ENCODE measurements at places on chromosomes 11 and 22.

GRCh38 chr22:30720263-30720837 lies 25.7 kb downstream of the OSBP2 start:
- no peak for DNase-seq

DNA sequence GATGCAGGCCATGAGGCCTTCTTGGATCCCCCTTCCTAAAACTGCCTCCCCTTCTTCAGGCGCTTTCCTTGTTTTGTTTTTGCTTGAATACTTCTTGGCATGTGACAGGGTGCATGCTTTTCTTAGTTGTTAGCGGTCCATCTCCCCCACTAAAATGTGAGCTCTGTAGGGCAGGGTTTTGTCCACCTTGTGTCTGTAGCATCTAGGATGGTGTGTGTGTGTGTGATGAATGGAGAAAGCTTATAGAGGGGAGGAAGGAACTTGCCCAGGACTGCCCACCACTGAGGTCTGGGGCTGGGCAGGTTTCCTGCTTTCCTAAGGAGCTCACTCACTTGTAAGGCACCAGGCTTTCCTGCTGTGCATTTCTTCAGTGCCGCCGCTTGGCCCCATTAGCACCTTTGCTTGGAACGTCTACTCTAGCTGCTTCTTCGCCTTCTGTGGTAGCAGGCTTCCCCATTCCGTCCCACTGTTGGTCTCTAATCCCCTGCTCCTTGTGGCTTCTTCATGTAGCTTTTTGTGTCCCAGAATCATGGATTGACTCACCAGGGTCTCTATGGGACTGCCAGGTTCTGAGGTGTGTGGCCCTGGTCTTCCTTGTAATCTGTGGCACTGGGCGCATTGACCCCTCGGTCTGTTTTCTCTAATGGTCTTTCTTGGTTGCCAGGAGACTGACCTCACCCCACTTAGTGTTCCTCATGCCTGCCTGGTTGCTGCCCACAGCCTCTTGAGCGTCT lies 3.3 kb downstream of the DGCR8 start:
- DNase-seq: no peak

- no peak for DNase-seq
These were observed 104.7 kb upstream of the GUCY1A2 start for GRCh38 chr11:107123022-107123421.

GRCh38 chr22:35621451-35621850 lies 4.3 kb upstream of the MB start:
- DNase-seq: no peak

DNA sequence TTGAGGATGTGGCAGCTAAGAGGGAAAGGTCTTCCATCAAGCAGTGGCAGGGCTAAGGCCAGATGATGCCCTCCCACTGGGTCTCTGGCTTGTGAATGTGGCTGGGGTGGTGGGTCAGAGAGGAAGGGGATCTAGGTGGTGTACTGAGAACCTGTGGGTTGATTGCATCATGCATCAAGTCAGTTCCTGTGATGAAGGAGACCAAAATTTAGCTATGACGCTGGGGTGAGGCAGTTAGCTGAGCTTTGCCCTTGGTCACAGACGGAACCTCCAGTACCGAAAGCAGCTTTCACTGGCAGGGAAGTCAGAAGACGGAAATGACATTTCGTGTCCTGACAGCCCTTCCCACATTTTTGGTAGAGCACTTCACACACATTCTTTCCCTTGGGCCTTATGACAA lies 20.7 kb downstream of the ATG16L2 start:
- DNase-seq: no peak

- no peak for DNase-seq
These were observed 129.9 kb upstream of the TTC12 start for GRCh38 chr11:113184498-113184897.

DNA sequence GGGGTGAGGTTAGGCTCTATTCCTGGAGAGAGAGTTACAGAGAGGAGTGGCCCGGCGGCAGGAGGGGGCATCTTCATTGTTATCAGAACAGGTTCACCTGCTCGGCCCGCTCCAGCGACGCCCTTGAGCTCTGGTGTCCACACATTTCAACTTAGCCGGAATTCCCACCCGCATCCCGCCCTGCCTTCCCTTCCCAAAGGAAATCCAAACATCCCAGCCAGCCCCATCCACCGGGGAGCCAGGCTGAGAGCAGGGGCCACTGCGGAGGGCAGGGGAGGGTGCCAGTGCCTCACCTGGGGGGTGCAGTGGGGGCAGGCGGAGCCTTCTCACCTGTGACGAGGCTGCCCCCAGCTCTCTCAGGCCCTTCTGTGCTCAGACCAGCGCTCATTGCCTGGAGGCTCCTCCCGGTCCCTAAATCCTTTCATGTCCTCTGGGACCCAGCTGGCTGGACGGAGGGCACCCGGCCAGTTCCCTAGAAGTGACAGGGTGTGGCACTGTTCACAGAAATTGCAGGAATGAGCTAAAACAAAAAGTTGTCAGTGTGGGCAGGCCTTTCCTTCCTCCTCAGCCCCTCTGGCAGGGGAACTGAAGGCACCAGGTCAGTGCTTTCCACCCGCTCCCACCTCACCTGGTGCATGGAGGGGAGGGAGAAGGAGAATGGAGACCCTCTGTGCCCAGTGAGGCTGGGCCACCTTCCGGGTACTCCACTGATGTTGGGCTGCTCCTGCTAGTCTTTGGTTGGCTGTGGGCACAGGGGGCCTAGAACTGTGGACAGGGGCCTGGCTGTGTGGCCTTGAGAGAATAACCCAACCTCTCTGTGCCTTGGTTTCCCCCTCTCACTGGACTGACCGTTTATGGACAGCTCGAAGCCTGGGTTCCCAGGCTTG lies 2.2 kb upstream of the MRGPRG start:
- DNase-seq: no peak

- DNase-seq: no peak
These were observed 35.6 kb downstream of the RTL6 start for GRCh38 chr22:44462246-44463010.

- DNase-seq: no peak
These were observed 39.1 kb upstream of the LIPT2 start for GRCh38 chr11:74532501-74533246.

DNA sequence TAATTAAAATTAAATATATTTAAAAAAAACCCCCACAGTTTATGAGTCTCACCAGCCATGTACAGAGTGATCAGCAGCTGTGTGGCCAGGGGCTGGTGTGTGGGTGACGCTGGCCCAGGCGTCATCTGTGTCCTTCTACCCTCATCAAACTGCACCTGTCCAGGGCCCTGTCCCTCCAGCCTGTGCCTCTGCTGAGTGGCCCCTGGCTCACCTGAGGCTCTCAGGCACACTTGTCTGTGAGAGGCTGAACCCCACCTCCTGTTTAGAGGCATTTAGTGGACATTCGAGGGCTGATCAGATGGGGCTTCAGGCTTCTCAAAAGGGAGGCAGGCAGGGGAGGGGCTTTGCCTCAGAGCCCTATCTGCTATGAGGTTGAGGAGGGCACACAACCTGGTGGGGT lies 29.9 kb upstream of the SMIM38 start:
- no peak for DNase-seq

- DNase-seq: no peak
These were observed 309.1 kb downstream of the SWAP70 start for GRCh38 chr11:9972989-9973388.

DNA sequence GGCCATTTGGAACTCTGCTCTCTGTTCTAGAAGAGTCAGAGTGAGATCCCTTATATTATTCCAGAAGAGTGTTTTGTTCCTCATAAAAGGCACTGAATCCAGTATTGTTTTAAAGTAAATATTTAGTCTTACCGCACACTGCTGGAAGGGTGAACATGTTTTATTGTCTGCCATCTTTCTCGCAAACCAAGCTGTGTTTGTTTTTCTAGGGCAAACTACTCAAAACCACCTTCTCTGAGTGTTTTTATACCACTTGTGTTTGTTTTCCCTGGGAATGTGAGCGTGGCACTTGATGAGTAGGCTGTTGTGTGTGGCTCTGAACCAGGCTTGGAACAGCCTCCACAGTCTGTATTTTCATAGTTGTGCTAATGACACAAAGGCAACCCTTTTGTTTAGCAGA lies 89.8 kb downstream of the DBX1 start:
- DNase-seq: no peak

GRCh38 chr11:76415073-76415472 lies 29.7 kb upstream of the EMSY start:
- no peak for DNase-seq

DNA sequence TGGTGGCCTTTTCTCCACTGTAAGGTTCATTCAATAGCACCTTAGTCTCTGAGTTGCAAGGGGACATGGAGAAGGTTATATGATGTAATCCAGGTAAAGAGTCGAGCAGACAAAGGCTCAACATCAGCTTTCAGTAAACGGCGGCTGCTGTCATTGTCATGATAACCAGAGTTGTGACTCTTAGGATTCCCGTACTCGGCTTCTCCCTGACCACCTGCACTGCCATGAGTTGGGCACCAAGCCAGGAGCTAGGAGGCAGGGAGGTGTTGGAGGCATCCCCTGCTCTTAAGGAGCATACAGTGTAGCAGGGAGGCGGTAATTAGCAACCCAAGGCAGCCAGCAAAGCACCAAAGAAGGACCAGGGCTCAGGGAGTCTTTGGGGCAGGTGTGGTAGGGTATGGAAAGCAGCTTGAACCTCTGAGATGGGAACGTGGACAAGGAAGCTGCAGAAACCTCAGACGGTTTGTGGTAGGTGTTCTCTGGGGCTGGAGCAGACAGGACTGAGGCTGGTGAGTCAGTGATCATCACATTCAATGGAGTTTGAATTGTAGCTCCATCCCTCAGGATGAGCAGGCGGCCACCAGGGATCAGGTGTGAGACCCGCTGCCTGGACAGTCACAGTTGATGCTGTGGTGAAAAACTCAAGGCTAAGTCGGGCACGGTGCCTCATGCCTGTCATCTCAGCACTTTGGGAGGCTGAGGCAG lies 31.7 kb downstream of the LIF start:
- DNase-seq: no peak

- DNase-seq: no peak
These were observed 367 bp upstream of the MMP11 start for GRCh38 chr22:23772315-23772648.

GRCh38 chr11:122709039-122709760 lies 53.7 kb downstream of the UBASH3B start:
- no peak for DNase-seq

All from activated gamma-delta T cell treated with Interleukin-2 at 50 U/mL for 16 hours (primary cell).